T47D (cell line): ENCODE measurements at places on chromosomes 1 and 21.

- peak; percentile 30 for DNase-seq
Measured at GRCh38 chr1:22416555-22417454, 34.8 kb upstream of the ZBTB40 start.

DNA sequence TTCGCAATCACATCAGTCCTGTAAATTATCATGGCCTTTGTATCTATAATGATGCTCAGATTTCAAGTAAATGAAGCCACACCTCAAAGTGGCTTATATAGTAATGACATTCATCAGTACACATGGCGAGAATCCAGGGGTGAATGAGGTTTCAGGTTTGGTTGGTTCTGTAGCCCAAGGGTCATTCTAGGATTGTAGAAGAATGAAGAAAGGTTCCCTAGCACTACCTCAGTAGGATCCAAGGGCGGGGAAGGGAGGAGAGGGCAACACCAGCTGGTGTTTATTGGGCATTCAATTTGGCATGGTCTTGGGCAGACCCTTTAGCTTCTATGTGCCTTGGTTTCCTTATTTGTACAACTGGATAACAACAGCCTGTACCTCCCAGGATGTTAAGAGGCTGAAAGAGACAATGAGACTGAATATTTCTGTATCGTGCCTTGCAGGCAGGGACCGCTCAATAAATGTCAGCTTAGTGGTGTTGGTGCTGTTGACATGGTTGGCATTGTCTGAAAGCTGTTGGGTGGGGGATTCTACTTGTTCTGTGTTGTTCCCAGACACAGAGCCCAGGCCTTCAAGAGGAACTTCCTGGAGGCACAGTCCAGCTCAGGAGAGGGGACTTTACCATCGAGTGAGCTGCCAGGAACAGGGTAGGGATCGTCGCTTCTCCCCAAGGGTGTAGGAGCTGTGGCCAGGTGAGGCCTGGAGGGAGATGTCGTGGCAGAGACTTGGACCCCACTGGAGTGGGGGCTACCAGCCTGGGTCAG, 388.2 kb downstream of the PTPRU start:
- DNase-seq, result no peak

DNA sequence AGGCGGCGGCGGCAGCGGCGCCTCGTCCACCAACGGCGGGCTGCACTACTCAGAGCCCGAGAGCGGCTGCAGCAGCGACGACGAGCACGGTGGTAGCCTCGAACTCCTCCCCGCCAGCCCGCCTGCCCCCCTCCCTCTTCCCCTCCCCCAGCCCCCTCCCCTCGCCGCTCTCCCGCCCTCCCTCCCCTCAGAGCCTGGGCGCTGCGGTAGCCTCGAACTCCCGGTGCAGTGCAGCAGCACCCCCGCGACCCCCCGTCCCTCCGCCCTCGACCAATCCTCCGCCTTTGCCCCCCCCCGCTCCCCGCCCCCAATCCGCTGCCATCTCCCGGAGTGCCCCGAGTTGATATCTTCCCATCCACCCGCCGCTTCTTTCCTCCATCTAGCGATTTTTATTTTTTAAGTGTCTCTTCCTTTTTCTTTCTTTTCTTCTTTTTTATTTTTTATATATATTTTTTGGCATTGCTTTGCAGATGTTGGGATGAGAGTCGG, 516 bp downstream of the RCOR3 start:
- peak; percentile 67 for DNase-seq

GRCh38 chr1:213075725-213076124, 24.7 kb downstream of the RPS6KC1 start:
- no peak for DNase-seq

DNA sequence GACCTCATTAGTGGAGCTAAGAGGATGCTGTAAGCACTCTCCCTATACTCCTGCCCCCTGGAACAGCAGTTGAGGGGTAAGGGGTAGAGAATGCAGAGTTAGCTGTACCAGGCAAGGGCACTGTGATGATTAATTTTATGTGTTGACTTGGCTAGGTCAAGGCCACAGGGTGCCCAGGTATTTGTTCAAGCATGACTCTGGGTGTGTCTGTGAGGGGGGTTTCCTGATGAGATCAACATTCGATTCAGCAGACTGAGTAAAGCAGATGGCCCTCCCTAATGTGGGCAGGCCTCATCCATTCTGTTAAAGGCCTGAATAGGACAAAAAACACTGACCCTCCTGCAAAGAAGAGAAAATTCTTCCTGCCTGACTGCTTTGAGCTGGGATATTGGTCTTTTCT, 110.8 kb downstream of the KCND3 start:
- DNase-seq, result no peak

DNA sequence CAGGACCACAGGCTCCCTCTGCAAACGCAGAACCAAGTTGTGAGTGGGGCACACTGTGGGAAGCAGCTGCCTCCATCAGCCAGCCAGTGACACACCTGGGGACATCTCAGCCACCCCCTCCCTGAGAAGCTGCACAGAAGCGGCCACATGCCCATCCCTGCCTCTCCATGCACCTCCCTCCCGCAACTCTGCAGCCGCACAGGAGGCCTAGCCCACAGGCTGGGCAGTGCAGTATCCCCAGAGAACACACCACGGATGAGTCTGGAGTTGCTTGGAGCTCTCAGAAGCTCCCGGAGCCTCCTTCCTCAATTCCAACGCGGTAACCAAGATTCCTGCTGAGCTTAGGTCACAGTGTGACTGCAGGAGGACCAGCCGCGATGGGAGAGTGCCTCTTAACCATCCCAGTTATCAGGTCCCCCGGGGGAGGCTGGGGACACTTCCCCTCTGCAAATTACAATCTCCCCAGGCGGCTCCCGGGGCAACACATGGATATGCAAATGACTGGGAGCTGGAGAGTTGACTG, 1.2 kb upstream of the WNT3A start:
- no peak for DNase-seq

DNA sequence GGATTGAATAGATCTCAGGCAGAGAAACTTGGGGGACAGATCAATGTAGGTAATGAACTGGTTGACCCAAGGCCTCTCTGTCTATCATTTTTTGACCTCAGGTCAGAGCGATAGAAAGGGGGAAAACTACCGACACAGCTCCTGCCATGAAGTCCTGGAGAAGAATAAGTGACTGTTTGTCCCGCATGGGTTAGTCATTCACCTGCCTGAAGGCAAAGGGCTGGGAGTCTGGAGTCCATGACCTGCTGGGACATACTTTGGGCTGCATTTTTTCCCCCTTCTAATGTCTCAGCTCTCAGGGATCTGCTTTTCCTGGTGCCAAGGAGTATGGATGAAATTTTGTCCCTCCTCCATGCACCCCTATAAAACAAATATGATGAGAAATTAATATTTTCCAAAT, 1.6 kb upstream of the ROR1 start:
- DNase-seq, result no peak

- DNase-seq, result no peak
Measured at GRCh38 chr1:245520611-245521010, 365.8 kb downstream of the KIF26B start.

- no peak for DNase-seq
Measured at GRCh38 chr1:183143576-183144315, 42.3 kb upstream of the LAMC2 start.

GRCh38 chr1:185936641-185937040, 202.4 kb downstream of the HMCN1 start:
- no peak for DNase-seq

DNA sequence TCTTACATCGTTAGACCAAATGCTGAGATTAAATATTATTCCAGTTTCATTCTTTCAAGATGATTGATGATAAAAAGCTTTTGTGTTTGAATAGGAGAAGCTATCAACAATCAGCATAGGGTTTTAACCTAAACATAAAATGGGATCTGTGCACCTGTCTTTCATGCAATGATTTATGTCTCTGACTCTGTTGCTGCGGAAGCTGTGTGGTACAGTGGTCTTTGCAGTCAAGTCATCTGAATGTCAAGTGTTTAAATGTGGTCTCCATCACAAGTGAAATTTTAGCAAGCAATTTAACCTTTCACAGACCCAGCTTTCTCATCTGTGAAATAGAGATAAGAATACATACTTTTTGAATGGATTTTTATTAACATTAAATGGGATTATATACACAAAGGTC, 107.2 kb downstream of the PLPPR5 start:
- no peak for DNase-seq

DNA sequence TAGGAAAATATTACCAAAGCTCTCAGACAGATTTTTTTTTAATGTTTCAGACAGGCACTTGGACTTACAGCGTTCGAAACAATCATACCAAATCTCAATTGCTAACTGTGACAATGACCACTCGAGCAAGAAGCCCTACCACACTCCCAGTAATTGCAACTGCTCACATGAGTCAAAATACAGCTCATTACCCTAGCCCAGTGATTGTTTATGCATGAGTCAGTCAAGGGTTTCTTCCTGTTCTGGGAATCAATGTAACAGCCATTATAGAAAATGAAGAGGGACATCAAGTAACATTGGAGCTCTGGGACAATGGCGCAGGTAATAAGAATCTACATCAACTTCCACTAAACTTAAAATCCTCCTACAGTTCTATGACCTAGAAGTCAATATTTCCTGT, 56.1 kb upstream of the SH3GLB1 start:
- no peak for DNase-seq

DNA sequence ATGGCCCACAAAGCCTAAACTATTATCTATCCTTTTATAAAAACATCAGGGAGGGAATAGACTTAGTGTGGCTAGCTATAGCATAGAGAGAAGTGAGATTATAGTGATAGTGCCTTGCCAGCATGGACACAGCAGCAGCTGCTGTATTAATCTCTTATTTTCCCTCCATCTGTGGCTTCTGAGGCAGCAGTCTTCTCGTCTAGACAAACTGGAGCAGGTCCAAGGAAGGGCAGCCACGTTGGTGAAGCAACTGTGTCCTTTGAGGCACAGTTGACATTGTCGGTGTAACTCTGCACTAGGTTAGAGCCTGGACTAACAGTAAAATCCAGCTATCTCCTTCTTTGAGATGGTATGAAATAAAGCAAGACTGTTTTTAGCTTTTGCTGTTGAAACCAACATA, 131.3 kb downstream of the CACHD1 start:
- no peak for DNase-seq

- no peak for DNase-seq
Measured at GRCh38 chr1:110024613-110025012, 9.8 kb upstream of the STRIP1 start.

DNA sequence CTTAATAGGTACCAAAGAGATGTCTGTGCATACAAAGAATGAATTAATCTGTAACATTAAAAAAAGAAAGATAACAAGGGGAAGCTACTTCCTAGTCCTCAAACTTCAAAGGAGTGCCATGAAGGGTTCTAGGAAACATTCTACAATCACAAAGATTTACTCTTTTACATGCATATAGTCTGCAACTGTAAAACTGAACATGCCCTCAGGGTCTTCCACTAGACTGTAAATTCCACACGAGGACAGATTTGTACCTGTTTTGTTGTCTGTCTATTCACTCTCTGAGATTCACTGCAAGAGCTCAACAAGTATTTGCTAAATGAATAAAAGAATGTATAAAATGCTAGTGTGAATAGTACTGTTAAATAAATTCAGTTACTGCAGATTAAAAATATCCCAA, 4.4 kb downstream of the JAK1 start:
- DNase-seq, result no peak

- DNase-seq, result no peak
Measured at GRCh38 chr1:15178571-15179484, 25.3 kb downstream of the TMEM51 start.

DNA sequence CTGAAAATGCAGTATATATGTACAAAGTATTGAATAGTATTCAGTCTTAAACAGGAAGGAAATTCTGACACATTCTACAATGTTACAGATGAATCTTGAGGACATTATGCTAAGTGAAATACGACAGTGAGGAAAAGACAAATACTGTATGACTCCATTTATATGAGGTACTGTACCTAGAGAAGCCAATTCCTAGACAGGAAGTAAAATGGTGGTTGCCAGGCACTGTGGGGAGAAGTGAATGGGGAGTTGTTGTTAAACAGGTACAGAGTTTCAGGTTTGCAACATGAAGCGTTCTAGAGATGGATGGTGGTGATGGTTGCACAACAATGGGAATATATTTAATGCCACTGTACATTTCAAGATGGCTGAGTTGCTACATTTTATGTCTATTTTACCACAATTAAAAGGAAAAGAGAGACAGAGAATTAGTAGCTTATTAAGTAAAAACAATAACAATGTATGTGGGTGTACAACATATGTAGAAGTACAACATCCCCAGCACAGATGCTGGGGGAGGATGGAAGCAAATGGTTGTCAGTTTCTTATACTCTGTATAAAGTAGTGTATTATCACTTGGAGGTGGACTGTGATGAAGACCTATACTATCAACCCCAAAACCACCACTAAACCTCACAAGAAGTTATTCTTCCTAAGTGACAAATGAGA, 3.9 kb upstream of the RAB4A start:
- DNase-seq, result no peak

GRCh38 chr1:85943526-85943925, 213.0 kb downstream of the COL24A1 start:
- DNase-seq, result no peak

- no peak for DNase-seq
Measured at GRCh38 chr1:170284016-170284415, 138.3 kb downstream of the NTMT2 start.
